ENCODE measurements at places on chromosomes 3 and 15. TPM values are rescaled to one million over a fixed set of nuclear protein-coding genes. Genes with fewer than 3 reads are reported as not detected.

- DNase-seq = no peak
Observed at GRCh38 chr3:105238367-105238766, 128.3 kb upstream of the ALCAM start.

DNA sequence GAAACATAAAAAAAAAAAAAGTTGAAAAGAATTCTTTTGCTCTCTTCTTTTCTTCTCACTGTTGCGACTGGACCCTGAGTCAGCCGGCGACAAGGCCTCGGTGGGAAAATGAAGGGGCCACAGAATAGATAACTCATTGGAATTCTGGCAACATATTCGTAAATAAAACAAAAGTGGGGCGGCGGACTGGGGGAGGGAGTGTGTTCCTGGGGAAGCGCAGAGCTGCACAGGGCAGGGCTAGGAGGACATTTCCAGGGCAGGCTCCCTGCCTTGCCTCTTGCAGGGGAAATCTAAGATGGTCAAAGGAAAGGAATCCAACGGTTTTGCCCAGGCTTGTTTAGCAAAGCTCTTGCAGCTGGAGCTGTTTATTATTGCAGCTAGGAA, 1042.8 kb upstream of the NR2F2 start:
- no peak for DNase-seq

- DNase-seq = no peak
Observed at GRCh38 chr3:12771236-12771635, 12.2 kb upstream of the TMEM40 start.

GRCh38 chr3:127572186-127572585, 18.3 kb downstream of the TPRA1 start:
- DNase-seq = no peak

DNA sequence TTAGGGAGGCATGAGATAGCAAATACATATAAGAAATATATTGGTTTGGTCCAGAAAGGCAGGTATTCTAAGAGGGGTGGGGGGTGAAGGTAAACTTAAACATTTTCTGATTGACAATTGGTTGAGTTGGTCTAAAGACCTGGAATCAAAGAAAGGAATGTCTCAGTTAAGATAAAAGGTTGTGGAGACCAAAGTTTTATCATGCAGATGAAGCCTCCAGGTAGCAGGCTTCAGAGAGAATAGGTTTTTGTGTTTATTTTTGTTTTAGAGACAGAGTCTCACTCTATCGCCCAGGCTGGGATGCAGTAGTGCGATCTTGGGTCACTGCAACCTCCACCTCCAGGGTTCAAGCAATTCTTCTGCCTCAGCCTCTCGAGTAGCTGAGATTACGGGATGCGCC, 80.5 kb downstream of the NPAP1 start:
- DNase-seq = no peak

GRCh38 chr15:76994496-76994895, 430 bp upstream of the PSTPIP1 start:
- no peak for DNase-seq

CEP63 gene
- total RNA-seq = 16.1 TPM

EHD4 gene
- total RNA-seq = 22.2 TPM

CEP19 gene
- 1.4 TPM for total RNA-seq
